AG09309 (cell line): ENCODE measurements at places on chromosomes 2 and 18.

DNA sequence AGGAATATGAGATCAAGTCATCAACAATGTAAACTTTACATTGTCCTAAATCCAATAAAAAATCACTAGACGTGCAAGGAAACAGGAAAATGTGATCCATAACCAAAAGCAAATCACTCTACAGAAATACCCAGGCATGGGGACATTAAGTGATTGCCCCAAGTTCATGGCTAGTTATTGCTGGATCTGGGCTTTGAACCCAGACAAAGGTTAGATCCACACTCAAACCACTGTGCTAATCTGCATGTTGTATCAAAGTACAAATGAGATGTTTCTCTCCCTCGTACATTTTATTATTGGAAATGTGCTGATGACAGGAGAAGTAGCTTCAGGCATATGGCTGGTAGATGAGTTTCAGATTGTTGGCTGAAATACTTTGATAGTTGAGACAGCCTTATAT, 2.7 kb upstream of the ARL5A start:
- no peak for DNase-seq

GRCh38 chr2:113257516-113258264, 21.0 kb downstream of the PAX8 start:
- DNase-seq = no peak

DNA sequence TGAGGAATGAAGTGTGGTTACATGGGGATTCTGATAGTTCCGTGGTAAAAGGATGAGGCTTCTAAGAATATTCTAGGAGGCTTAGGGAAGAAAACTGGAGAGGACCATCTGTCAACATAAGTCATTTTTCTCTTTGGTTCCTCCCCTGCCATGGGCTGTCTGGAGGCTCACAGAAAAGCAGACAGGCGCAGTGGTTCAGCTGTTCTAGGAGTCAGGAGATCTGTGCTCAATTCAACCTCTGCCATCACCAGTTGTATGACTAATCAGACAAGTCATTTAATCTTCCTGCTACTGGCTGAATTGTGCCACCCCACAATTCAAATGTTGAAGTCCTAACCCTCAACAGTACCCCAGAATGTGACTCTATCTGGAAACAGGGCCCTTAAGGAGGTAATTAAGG, 36.4 kb downstream of the ADAM17 start:
- DNase-seq = no peak

- DNase-seq = no peak
Observed at GRCh38 chr2:203327582-203327900, 653 bp upstream of the ABI2 start.

- DNase-seq = no peak
Observed at GRCh38 chr2:60536746-60537145, 16.7 kb downstream of the BCL11A start.

- no peak for DNase-seq
Observed at GRCh38 chr18:7459851-7460770, 107.0 kb upstream of the PTPRM start.
